ENCODE measurements at places on chromosomes 16 and 17.

DNA sequence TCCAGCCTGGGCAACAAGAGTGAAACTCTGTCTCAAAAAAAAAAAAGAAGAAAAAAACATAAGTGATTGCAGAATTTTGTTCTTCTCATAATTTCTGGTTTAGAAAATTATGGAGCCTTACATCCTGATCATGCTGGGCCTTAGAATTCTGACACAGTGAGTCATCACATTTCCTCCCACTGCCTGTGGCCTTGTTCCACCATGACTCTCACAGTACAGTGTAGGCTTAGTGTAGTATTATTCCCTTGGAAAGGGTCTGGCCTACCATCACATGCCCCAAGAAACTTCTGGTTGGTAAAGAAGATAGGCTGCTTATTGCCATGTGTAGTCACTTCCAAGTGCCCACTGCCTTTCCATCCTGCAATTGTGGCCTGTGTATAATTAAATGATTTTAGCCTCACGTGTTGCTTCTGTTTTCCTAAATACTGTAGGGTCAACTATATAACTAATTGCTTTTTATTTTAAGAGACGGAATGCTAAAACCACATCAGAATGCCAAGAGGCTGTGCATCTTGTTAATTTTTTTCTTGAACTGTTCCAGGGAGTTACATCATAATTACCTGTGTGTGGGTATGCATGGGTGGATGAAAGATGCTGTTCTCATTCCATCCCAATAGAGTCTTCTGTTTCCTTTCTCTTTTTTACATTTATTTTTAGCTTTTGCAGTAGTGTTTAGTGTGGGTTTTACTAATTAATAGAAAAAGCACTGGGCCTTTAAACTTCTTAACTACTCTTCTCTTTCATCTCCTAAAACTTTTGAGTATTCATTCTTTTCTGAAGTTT, 25.9 kb downstream of the OGFOD1 start:
- DNase-seq, result no peak

DNA sequence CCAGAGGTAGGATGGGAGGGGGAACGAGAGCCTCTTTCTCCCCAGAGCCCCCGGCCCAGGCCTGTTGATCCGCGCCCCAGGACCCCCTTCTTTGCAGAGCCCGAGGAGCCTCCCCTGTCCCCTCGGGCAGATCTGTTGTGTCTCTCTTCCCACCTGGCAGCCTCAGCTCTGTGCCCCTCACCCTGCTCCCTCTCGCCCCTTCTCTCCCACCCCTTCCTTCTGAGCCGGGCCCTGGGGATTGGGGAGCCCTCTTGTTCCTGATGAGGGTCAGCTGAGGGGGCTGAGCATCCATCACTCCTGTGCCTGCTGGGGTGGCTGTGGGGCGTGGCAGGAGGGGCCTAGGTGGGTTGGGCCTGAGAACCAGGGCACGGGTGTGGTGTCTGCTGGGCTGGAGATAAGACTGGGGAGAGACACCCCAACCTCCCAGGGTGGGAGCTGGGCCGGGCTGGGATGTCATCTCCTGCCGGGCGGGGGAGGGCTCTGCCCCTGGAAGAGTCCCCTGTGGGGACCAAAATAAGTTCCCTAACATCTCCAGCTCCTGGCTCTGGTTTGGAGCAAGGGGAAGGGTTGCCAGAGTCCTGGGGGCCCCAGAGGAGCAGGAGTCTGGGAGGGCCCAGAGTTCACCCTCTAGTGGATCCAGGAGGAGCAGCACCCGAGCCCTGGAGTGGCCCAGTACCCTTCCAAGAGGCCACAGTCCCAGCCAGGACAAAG, 65.4 kb downstream of the MRC2 start:
- no peak for DNase-seq

DNA sequence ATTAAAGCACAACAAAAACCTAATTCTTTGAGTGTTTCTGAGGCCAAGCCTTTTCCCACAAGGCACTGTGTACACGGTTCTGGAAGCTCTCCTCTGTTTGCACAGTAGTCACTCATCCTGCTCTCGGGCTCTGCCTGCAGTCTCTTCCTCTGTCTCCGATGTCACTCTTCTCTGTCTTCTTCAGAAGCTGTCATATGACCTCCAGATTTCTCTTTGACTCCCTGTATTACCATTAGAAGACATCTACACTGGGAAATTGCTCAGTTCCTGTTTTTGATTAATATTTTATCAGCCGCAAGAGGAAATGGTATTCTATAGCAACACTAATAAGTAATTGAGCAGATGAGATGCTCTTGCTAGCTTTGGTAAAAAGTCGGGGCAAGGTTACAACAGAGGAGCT, 422.9 kb downstream of the WWOX start:
- no peak for DNase-seq

DNA sequence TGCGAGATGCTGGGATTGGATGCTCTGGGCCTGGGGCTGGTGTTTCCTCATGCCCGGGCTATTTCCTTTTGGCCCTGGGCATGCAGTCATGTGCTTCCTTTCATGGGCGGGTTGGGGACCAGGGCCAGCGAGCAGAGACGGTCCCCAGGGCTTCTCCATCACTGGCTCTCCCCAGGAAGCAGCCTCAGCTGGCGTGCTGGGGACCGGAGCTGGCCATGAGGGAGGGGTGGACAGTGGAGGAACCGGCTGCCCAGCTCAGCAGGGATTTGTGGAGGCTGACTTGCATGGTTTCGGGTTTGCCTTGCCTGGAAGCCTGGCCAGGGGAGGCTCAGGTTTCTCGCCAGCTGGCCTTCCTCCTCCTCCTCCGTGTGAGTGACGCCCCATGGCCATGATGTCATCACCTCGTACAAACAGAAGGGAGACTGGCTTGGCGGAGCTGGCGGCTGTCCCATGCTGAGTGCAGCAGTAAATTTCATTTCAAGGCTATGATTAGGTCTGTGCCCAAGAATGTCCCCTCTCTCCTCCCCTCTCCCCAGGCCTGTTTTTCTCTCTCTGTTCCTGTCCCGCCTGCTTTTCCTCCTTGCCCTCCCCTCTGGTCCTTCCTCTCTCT, 8.9 kb upstream of the TIMP2 start:
- peak; percentile 42 for DNase-seq

DNA sequence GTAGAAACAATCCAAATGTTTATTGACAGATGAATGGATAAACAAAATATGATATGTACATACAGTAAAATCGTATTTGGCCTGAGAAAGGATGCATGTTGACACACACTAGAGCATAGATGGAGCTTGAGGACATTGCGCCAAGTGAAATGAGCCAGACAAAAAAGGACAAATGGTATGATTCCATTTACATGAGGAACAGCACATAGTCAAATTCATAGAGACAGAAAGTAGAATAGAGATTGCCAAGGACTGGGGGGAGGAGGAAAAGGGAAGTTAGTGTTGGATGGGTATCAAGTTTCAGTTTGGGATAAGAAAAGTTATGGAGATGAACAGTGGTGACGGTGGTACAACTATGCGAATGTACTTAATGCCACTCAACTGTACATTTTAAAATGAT, 47.9 kb downstream of the COPRS start:
- no peak for DNase-seq

- no peak for DNase-seq
Observed at GRCh38 chr17:14310605-14311004, 9.7 kb downstream of the HS3ST3B1 start.

- DNase-seq, result no peak
Observed at GRCh38 chr17:43392397-43392796, 6.4 kb upstream of the ARL4D start.

DNA sequence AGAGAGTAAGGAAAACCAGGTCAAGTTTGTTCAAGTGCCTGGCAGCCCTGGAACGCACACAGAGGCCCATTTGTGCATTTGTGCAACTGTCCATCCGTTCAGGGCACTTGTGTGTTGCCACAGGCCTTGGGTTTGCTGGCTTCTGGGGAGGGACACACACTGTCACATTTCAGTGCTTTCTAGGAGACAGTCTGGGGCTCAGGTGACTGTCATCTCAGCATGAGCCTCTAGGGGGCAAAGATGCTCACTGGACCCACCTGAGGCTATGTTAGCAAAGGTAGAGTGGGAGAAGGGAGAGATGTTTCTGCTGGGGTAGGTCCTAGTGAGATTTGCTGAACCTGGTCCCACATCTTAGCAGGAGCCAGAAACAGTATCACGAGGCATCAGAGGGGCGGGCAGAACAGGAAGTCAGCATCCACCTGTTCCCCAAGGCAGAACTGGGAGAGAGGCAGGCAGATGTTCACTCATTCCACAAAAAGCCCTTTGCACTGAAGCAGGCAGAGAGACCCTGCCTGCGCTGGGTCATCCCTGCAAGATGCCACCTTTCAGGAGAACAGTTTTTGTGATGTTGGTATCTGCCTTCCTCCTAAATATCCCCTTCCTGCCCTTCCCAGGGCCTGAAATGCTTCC, 48.5 kb downstream of the RAI1 start:
- no peak for DNase-seq

- peak; percentile 75 for DNase-seq
Observed at GRCh38 chr16:80063031-80063712, 462.6 kb upstream of the MAF start.

GRCh38 chr16:58118801-58119508, 10.2 kb downstream of the CFAP20 start:
- no peak for DNase-seq

DNA sequence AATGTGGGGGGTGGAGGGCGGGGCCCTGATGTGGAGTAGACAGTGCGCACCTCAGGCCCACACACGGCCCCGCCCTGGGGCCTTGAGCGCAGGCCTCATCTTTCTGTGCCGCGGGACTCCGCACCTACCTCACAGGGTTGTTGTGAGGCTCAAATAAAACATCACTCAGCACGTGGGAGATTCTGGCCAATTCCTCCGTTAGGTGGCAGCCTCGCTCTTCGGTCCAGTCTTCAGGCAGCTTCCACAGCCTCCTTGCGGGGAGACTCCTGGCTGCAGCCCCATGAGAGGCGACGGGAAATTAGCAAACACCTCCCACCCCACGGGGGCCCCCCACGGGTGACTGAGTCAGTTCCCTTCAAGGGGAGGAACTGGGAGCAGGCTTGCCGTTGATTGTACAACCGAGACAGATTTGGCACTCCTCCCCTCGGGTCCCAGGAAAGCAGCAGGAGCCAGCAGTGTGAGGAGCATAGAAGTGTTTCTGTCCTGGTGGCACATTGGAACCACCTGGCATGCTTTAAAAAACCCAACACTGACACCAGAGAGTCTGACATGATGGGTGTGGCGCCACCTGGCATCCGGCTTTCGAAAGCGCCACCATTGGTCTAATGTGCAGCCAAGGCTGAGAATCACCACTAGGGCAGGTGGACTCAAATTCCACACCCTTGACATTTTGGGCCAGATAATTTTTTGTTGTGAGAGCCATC, 7.6 kb downstream of the MRM1 start:
- DNase-seq, result no peak

Data from HAP-1 (cell line).